HEK293T (cell line): ENCODE measurements at places on chromosomes 1 and 21.

- DNase-seq: no peak
These were observed 3.0 kb upstream of the ATP1B1 start for GRCh38 chr1:169103480-169103893.

- no peak for DNase-seq
These were observed 20.9 kb upstream of the ZNF678 start for GRCh38 chr1:227542153-227543120.

DNA sequence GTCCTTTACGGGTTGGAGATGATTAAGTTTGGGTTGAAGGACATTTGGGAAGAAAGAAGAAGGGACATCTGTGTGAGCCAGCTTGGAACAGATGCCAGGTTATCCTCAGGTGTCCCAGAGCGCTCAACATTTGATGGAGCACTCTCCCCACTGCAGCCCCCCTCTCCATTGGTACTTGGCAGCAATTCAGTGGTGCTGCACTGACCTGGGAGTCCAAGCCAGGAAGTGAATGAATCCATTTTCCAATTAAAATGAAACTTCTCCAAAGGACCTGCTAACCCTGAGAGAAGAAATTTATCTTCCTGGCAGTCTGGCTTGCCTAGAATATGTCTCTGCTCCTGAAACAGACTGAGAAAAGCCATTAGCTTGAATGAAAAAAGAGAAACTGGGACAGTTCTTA is 67.1 kb downstream of the FGGY start:
- no peak for DNase-seq

GRCh38 chr1:12164210-12164609 is 2.6 kb upstream of the TNFRSF1B start:
- no peak for DNase-seq

- no peak for DNase-seq
These were observed 3.4 kb upstream of the GRIK3 start for GRCh38 chr1:37037690-37038089.

DNA sequence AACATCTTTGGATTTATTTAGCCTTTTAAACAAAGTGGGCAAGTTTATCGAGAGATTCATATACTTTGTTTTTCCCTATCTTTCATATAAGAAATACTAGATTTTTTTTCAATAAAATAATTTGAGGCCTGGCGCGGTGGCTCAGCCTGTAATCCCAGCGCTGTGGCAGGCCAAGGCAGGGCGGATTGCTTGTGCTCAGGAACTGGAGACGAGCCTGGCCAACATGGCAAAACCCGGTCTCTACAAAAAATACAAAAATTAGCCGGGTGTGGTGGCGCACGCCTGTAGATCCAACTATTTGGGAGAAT is 1.6 kb upstream of the CDC14A start:
- no peak for DNase-seq

- no peak for DNase-seq
These were observed 3.6 kb upstream of the HENMT1 start for GRCh38 chr1:108664481-108664880.

- no peak for DNase-seq
These were observed 239.7 kb downstream of the PTPRC start for GRCh38 chr1:198878566-198878965.

DNA sequence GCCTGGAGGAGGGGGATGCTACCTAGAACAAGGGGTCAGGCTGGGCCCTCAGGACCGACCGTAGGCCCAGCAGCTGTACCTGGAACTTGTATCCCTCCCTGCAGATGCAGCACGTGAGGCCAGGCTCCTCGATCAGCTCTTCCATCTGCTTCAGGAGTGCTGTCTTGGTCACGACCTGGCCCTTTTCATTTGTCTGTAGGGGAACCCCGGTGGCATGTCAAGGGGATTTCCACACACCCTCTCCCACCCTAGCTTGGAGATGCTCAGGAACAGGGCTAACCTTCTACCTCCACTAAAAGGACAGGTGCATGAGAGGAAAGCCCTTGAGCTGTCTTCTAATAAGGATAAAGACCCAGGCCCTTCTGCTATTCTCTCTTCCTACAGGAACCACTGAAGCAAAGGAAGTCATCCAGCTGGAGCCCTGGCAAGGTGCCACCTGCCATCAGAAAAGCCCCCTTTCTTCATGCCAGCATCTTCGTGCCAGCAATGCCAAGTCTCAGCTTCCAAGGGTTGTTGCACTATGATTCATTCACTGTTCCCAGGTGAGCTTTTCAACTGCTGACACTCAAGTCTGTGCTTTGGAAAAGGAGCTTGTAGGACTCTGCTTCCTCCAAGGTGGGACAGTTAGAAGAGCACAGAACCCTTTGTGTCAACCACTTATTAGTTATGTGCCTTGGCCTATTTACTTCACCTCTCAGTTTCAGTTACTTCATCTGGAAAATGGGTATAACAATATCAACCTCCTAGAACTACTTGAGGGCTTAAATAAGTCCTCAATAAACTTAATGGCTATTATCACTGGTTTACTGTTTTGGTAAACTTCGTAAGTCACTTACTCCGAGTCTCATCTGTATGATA is 122.1 kb downstream of the UBR4 start:
- DNase-seq: no peak

DNA sequence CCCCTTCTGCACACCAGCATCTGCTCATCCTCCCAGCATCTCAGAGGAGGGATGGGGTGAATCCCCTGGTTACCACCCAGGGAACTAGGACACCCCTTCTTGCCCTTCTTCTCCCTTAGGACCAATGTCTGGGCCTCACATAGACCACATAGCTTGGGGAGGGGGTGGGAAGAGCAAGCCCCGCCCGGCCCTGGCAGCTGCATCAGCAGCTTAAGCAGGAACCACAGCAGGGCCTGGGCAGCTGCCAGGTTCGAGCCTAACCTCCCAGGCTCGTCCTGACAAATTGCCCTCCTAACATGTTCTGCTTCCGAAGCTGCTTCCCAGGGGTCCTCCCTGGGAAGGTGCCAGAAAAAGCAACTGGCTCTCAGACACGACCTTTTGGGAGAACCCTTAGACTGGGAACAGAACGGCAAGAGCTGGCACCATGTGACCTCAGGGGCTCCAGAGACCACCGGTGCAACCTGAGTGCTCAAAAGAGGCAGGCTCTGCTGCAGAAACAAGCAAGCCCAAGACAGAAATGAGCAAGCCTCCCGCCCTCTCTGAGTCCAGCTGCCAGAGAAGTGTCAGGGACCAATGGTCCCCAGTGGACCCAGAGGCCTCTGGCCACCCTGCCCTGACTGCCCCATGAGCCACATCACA is 18.4 kb upstream of the CLSTN1 start:
- no peak for DNase-seq

DNA sequence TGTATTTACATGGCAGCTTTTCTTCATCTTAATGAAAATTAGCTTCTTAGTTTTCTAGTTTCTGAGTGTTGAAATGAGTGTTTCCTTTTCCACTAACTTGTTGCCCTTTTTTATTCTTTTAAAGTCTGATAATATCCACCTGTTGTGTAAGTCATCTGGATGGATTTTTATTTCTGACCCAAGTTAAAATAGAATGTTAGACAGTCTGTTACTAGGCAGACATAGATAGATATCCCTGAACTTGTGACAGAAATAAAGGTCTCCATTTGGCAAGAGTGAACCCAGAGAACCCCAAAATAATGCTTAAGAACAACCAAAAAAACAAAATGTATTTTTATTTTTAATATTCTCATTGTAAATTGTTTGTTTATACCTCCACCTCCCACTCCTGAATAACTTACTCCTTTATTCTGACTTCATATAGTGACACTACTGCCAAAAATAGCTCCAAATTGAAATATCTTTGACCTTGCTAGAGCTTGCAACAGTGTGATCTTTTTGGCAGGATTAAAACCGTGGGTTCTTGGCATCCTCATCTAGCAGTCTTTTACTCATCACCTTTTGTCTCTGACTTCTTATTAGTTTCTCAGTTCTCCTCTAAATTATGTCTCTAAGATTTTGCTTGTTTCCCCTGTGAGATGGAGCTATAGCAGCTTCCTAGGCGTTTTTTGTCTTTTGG is 26.9 kb upstream of the SH3D21 start:
- no peak for DNase-seq

DNA sequence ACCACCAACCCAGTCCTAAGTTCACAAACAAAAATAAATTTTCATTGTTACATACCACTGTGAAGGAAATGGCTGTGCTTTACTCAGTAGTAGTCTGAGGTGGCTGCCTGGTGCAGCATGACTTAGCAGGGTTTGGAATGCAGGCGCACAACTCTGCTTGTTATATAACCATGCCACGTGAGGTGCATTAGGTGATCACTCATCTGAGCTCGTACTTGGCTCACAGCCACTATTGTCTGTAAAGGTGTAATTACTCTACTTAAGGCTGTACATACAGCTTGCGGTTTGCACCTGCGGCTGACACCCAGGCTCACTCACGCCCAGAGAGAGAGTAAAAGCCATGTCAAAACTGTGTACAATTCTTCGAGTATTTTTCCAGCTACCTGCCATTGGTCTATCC is 599.4 kb downstream of the LTN1 start:
- DNase-seq: no peak

GRCh38 chr21:44084496-44085241 is 22.5 kb upstream of the PWP2 start:
- no peak for DNase-seq

DNA sequence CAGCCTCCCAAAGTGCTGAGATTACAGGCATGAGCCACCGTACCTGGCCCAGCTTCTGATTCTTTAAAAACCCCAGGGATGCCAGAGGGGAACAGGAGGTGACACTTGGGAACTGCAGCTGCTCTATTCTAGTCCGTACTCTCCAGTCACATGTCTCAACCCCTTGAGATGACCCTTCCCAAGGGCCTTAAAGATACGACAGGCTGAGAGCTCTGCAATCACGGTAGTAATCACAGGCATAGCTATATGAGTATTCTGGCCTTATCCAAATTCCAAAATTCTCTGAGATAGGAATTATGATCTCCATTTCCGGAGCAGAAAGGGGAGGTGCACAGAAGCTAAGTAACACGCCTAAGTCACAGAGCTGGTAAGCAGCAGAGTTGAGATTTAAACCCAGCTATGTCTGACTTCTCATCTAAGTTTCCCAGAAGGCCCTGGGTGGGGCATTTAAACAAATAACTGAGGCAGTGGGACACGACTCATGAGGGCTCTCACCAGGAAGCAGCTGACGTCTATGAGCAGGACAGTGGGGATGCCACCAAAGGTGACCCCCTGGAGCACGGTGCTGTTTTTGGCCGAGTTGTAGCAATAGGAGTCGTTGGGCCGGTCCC is 5.2 kb downstream of the TMEM63A start:
- DNase-seq: no peak

GRCh38 chr1:183002797-183003196 is 20.4 kb upstream of the LAMC1 start:
- no peak for DNase-seq

GRCh38 chr1:24966724-24967346 is 36.8 kb upstream of the RUNX3 start:
- no peak for DNase-seq

GRCh38 chr1:33725037-33725436 is 138.8 kb upstream of the HMGB4 start:
- DNase-seq: no peak

DNA sequence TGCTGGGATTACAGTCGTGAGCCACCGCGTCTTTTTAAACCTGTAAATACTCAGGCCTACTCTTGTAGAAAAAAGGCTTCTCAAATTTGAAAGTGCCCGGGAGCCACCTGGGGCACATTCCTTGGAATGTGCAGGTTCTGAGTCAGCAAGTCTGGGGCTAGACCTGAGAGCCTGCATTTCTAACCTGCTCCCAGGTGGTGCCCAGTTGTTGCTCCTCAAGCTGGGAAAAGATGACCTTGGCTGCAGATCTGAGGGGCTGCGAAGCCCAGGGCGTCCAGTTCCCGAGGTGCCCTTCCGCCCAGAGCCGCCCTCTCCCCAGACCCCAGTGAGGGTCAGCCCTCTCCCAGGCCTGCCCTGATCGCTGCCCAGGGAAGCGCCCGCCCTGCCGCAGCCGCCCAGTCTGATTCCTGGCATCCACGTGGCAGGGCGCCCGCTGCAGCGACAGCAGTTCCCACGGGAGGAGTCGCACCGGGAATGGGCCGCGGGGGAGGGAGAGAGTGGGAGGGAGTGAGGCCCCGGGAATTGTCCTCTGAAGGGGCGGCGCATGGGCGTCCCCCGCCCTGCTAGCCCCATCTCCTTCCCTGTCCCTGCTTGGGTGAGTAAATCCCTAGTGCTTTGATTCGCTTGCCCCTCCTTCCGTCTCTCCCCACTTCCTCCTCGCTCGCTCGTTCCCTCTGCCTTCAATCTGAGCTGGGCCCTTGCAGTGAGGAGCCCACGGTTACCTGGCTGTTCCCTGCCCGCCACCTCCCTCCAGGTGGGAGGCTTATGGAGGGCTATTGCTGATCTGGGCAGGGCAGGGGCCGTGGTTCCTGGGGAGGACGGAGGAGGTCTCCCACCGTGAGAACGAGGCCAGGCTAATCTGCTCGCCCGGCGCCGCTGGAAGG is 18.8 kb upstream of the TENT5B start:
- DNase-seq: no peak

DNA sequence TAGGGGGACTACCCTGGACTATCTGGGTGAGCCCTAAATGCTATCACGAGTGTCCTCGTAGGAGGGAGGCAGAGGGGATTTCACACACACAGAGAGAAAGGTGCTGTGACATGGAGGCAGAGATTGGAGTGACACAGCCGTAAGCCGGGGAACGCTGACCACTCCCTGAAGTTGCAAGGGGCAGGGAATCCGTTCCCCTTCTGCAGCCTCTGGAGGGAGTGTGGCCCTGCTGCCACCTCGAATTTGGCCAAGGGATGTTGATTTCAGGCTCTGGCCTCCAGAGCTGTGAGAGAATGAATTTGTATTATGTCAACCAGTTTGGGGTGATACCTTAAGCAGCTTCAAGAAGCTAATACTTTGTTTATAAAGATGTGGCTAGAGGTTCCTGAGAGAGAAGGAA is 137.7 kb downstream of the ACTL8 start:
- DNase-seq: no peak

DNA sequence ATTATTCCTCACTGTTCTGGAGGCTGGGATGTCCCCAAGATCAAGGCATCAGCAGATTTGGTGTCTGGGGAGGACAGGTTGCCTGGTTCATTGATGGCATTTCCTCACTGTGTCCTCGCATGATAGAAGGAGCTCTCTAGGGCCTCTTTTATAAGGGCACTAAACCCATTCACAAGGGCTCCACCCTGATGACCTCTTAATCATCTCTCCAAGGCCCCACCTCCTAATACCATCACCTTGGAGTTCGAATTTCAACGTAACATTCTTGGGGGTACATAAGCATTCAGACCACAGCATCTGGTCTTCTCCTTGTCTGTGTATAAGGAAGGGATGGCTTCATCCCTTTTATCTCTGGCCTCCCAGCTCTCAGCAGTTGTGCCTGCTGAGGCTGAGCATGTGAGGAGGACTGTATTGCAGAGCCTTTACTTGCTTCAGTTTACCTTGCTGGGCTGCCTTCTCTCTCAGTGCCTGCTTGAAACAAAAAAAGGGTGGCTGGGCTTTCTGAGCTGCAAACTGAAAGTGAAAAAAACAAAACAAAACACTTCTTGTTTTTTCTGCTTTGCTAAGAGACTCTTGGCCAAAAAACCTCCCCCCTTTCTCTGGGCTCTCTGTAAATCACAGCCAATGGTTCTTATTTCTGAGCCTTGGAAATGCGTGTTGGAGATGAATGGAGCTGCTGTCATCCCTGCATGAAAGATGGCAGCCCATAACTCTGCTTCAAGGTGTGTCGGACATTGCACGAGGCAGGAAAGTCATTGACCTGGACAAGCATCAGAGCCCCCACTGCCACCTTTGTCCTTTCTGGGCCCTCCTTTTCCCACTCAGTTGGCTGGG is 75.8 kb downstream of the RHOU start:
- DNase-seq: no peak
